ENCODE measurements at places on chromosomes 1 and 21. TPM values are rescaled to one million over a fixed set of nuclear protein-coding genes. Genes with fewer than 3 reads are reported as not detected.

DNA sequence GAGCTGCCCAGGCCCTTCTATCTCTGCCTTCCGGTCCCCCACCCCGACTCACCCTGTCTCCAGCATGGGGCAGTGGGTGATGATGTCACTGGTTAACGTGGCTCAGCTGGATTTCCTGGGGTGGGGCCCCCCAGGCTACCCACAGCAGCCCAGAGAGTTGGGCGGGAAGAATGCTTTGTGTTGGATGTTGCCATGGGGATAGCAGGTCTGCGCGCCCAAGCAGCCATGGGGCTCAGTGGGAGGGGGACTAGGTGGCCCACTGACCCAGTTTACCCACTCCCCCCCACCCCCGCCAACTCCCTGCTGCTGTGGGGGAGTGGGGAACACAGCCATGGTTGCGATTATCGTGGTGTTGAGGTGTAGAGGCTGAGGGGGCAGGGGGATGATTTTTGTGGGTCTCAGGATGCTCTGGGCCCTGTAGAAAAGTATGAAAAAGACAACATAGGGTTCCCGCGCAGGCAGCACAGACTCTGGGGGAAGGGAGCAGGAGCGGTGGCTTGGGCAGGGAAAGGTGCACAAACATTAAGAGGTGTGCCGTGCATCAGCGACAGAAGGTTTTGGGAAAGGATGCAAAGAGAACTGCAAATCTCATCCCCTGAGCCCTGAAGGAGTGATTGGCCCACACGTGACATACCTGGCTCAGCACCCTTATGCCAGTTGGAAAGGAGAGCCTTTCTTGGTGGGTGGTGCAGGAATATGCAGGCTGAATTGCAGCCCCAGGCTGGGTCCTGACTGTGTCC lies 8.5 kb downstream of the CELSR2 start:
- H3K4me3 ChIP-seq: no peak overlapping the region
- H3K36me3 ChIP-seq: no peaks in the 10 kb centered on the region
- peaks cover 15% of the 10 kb centered on the region for H3K4me1 ChIP-seq
- no peak for DNase-seq
- no peak overlapping the region for H3K27ac ChIP-seq

DNA sequence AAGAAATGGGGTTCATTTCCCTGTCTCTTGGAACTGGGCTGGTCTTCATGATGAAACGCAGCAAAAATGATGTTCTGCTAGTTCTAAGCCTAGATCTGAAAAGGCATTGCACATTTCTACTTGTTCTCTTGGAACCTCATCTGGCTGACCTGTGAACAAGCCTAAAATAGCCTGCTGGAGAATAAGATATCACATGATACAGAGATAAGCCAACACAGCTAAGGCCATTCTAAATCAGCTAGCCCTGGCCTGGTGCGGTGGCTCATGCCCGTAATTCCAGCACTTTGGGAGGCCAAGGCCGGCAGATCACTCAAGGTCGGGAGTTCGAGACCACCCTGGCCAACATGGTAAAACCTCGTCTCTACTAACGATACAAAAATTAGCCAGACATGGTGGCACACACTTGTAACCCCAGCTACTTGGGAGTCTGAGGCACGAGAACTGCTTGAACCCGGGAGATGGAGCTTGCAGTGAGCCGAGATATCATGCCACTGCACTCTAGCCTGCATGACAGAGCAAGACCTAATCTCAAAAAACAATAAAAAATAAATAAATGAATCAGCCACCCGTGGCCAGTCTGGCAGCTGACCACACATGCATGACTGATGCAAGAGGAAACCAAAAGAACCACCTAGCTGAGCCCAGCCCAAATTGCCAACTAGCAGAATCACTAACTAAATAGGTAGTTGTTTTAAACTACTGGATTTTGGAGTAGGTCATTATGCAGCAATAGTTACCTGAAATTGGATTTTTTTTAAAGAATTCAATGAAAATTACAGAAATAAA lies 18.0 kb downstream of the CD244 start:
- no peaks in the 10 kb centered on the region for H3K36me3 ChIP-seq
- no peaks in the 10 kb centered on the region for H3K4me1 ChIP-seq

GRCh38 chr1:118884946-118885345 lies 103.2 kb downstream of the TBX15 start:
- no peak for DNase-seq
- H3K27ac ChIP-seq: no peak overlapping the region
- H3K4me1 ChIP-seq: no peaks in the 10 kb centered on the region
- H3K36me3 ChIP-seq: peaks cover 13% of the 10 kb centered on the region

GRCh38 chr1:17281775-17282181 lies 26.2 kb upstream of the PADI4 start:
- peaks cover 35% of the 10 kb centered on the region for H3K27me3 ChIP-seq
- H3K4me1 ChIP-seq: peaks cover 8% of the 10 kb centered on the region
- H3K36me3 ChIP-seq: no peaks in the 10 kb centered on the region
- H3K27ac ChIP-seq: no peak overlapping the region
- DNase-seq: no peak

EXO1 gene
- total RNA-seq: 15.1 TPM
